WTC11 (cell line): ENCODE measurements at places on chromosomes 4 and X. TPM values are rescaled to one million over a fixed set of nuclear protein-coding genes. Genes with fewer than 3 reads are reported as not detected.

The TMEM31 gene
- 0.24 to 0.34 TPM (median 0.27 TPM) in 3 replicates for total RNA-seq

The TMEM47 gene
- 14.9 to 24.4 TPM (median 15.7 TPM) in 3 replicates for total RNA-seq

The CLDN22 gene
- total RNA-seq = not detected in 3 replicates

The POF1B gene
- 0.09 to 0.23 TPM in 2 of 3 replicates, not detected in the other for total RNA-seq

The TMPRSS11D gene
- not detected in 3 replicates for total RNA-seq

DNA sequence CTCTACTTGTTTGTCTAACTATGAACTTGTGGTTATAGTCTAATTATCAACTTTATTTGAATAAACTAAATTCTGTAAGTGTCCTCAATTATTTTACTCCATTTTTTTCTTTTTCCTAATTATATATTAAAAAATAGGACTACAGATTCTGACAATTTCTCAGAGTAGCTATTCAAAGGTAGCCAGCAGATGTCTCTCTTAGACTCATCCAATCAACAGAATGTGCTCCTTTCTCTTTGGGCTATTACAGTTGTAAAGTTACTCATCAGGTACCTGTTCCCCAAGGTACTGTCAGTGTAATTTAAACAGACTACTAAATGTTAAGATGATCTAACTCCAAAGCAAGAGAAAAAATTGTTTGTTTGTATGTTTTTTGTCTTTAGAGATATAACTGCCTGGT, 248.6 kb downstream of the PCDH18 start:
- no peak for DNase-seq

DNA sequence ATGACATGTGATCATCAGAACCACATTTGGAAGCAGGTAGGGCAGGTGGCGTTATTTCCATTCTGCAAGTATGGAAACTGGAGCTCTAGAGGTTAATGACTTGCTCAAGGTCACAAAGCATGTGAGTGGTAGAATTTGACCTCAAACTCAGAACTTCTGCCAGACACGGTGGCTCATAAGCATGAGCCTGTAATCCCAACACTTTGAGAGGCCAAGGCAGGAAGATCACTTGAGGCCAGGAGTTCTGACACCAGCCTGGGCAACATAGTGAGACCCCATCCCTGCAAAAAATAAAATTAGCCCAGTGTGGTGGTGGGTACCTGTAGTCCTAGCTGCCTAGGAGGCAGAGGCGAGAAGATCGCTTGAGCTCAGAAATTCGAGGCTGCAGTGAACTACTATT, 139.2 kb downstream of the PALLD start:
- DNase-seq = no peak

DNA sequence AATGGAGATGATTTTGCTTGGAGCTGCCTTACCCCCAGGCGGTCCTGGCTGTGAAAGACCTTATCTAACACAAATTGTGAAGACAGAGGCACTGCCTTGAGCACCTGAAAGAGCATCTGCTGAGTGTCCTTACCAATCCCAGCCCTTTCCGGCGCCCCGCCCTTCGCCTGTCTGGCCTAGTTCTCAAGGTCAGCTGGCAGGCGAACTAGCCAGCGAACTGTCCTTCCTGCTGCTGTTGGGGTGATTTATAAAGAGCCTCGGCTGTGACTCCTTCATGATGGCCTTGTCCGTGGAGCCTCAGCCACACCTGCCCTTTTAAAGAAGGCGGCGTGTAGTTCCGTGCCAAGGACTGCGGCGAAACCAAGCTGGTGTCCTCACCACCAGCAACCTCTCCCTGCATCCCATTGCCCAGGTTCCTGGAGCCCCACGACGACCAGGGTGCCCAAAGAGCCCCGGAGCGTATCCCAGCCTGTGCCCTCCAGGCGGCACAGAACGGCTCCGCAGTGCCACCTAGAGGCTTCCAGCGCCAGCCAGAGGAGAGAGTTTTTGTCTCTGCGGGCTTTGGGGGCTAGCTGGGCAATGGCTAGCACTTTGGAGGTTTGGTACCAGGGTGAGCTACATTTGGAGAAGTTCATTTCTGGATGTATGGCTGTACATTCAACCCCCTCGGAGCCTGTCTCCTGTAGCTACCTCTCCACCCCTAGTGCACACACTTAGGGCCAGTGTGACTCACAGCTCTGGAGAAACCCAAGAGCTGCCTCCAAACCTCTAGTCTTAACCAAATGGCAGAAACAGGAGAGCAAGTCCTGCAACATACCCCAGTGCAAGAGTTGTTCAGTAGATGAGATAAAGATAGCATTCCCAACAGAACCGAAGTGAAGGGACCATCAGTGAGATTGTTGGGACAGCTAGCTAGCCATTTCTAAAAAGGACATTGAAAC, 36.8 kb upstream of the VMA21 start:
- peak; percentile 68 for DNase-seq

DNA sequence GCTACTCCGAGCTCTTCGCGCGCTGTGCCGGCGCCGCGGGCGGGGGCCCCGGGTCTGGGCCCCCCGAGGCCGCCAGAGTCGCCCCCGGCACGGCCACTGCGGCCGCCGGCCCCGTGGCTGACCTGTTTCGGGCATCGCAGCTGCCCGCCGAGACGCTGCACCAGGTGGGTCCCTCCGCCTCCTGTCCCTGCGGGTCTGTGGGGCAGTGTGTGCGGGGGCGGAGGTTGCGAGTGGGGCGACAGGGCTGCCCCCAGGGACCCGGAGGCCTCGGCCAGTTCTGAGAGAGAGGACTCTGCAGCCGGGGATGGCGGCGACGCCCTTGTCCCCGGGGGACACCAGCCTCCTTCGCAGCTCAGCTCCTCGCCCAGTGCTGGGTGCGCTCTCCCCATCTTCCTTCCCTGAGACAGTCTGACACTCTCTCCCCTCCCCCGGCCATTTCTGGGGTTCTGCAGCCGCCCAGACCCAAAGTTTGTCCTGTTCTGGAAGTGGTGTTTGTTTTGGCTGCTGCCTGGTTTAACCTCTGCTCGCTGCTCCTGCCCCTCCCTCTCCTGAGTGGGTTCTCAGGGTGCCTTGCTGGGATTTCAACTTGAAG, 609 bp downstream of the REPS2 start:
- no peak for DNase-seq

- DNase-seq = no peak
Measured at GRCh38 chrX:45619290-45619689, 418.6 kb upstream of the DIPK2B start.

GRCh38 chr4:184824081-184824775, 1.5 kb downstream of the ACSL1 start:
- DNase-seq = no peak

GRCh38 chr4:186936496-186937375, 213.1 kb upstream of the FAT1 start:
- no peak for DNase-seq

- DNase-seq = peak; percentile 20
Measured at GRCh38 chrX:40152173-40152711, 54.5 kb upstream of the BCOR start.

DNA sequence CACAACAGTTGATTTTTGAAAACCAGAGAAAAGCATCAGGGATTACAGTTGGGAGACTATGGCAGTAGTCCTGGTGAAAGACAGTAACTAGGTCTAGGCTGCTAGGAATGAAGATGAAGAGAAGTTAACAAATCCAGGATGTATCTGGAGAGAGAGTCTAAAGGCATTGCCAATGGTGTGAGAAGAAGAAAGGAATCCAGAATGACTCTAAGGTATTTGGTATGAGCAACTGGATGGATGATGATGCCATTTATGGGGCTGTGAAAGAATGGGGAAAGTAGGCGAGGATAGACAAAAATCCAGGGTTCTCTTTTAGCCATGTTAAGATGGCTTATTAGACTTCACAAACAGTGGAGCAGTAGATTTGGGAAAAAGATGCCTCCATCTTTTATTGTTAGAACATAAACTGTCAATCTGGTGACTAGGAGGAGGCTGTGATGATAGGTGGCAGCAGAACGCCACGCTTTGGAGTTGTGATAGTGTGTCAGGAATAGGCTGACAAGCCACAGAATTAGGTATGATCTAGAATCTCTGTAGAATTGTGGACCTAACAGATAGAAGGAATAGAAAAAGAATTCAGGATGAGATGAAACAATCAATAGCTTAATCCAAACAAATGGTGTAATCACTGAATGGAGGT, 27.3 kb upstream of the JADE1 start:
- DNase-seq = peak; percentile 40

DNA sequence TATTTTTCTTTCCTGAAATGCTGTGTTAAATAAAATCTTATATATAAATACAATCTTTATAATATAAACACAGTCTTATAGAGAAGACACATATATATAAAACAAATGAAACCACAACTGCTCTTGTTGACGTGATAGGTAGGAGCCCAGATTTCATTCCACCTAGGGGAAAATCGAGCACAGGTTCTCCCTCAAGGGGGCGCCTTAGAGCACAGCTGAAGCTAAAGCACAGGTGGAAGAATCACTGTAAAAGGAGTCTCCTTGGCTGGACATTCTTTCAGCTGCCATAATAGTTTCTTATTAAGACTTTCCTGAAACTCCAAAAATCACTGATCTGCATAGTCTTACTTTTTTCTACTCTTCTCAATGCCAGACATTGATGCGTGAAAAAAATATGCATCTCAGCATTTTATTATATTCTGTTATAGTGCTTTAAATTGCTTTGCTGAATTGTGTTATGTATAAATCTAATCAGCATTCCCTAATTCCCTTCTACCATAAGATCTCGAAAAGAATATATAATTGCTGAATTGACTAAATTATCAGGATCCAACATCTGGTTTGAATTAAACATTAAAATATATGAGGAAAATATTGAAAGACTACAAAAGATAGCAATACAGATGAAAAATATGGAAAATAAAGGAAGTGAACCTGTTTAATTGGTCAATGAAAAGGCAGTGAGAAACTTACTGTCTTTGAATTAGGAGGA, 25.5 kb upstream of the RXFP1 start:
- peak; percentile 85 for DNase-seq

DNA sequence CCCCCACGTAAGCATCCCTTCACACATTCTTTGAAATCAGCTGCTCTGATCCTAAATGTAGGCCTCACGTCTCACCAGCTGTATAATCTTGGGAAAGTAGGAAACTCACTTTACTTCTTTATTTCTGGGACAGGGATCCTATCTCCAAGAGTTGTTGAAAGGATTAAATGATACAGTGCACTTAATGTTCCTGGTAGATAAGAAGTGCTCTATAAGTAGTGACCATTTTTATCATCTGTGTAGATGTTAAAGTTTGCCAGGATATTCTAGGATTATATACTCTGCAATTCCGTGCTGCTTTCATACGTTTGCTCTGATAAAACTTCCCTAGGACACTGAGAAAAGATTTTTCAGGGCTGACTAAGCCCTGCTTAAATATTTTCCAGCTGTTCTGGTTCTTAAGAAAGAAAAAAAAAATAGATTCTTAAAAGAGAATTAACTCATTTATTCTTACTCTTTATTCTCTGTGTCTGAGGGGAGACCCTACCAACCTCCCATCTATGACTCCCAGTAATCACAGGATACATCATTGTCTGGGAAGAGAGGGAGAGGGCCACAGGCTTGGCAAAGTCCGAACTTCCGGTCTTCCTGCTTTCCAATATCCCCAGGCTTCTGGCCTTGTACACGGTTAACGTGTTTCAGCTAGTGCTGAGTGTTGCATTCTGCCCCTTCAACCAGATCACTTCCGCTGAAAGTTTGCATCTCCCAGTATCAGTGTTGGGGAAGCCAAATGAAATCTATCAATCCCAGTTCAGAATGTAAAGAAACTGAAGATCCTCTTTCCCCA, 269.2 kb downstream of the TRIML1 start:
- no peak for DNase-seq

- no peak for DNase-seq
Measured at GRCh38 chr4:13704035-13704434, 76.5 kb upstream of the BOD1L1 start.

DNA sequence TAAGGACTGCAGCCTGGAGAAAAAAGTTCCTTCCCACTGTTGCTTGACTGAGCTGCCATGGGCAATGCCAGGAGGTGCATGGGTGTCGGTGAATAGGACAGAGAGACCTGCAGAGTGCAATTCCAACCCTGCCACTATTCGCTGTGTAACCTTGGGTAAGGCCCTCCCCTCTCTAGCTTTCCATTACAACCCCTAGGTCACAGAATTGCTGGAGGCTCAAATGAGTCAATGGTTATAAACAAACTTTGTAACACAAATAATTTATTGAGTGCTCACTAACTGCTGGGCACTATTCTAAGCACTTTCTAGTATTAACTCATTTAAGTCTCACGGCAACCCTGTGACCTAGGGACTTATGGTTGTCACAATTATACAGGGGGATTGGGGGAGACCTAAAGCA, 37.8 kb downstream of the PJA1 start:
- no peak for DNase-seq

GRCh38 chrX:117215683-117216082, 752.9 kb upstream of the CT83 start:
- DNase-seq = no peak

DNA sequence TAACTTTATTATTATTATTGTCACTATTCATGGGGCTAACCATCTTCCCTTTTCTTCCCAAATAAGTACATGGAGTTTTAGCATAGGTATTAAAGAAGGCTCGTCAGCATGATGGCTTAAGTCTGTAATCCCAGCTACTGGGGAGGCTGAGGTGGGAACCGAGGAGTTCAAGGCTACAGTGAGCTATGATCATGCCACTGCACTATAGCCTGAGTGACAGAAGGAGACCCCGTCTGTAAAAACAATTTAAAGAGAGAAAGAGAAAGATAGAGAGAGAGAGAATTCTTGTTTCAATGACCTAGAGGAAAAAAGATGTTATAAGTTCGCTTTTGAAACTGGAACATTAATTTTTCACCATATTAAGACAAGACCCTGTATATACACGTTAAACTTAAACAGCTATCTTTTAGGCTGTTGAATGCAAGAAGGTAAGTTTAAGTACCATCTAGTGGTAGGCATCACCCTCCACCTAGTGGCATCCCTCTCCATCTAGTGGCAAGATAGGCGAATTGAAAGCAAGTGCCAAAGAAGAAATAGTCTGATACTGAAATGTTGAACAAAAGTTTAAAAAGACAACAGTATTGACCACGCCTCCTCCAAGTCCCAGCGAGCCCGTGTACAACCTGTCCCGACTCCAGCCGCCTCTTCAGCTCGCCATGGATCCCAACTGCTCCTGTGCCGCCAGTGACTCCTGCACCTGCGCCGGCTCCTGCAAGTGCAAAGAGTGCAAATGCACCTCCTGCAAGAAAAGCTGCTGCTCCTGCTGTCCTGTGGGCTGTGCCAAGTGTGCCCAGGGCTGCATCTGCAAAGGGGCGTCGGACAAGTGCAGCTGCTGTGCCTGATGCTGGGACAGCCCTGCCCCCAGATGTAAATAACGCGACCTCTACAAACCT, 26.0 kb upstream of the YTHDC1 start:
- peak; percentile 39 for DNase-seq

GRCh38 chr4:187000281-187000680, 276.6 kb upstream of the FAT1 start:
- no peak for DNase-seq
